Vagina (tissue), 2 donors: ENCODE measurements at places on chromosomes 4 and X.

- DNase-seq = no peak
Measured at GRCh38 chrX:107552930-107553329, 75.4 kb upstream of the PRPS1 start.

- DNase-seq = no peak
Measured at GRCh38 chrX:110519906-110520452, 161.3 kb downstream of the RTL9 start.

DNA sequence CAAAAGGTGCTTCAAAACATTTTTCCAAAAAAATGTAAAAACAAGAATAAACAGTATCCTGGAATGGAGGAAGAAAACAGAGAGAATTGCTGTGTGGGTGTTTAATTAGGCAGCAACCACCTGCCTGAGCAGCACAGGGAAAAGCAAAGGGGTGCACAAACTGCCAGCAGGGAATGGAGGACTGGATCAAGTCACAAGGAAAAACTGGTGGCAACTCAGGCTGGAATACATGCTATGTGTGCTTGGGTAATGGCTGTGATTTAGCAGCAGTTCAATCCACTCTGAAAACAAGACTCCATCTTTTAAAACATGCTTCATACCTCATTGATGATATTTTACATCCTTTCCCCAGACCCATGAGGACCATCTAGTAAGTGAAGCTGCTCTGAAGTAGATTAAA, 179.5 kb downstream of the HS6ST2 start:
- no peak for DNase-seq

DNA sequence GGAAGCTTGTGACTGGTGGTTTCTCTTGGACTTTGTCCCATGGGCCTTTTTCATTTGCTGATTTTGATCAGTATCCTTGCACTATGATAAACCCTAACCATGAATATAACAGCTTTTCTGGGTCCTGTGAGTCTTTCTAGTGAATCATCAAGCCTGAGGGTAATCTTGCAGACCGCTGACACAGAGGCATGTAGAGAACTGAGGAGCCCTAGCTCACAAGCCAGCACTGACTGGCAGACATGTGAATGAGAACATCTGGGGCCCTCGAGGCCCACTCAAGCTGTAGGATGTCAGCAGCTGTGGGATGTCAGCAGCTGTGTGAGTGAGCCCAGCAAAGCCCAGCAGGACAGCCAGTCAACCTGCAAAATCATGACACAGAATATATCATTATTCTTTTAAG, 36.7 kb downstream of the HMGB3 start:
- DNase-seq = no peak

GRCh38 chrX:12970691-12971202, 4.2 kb upstream of the TMSB4X start:
- DNase-seq = no peak

GRCh38 chr4:39698424-39699009, 581 bp downstream of the UBE2K start:
- DNase-seq = no peak

DNA sequence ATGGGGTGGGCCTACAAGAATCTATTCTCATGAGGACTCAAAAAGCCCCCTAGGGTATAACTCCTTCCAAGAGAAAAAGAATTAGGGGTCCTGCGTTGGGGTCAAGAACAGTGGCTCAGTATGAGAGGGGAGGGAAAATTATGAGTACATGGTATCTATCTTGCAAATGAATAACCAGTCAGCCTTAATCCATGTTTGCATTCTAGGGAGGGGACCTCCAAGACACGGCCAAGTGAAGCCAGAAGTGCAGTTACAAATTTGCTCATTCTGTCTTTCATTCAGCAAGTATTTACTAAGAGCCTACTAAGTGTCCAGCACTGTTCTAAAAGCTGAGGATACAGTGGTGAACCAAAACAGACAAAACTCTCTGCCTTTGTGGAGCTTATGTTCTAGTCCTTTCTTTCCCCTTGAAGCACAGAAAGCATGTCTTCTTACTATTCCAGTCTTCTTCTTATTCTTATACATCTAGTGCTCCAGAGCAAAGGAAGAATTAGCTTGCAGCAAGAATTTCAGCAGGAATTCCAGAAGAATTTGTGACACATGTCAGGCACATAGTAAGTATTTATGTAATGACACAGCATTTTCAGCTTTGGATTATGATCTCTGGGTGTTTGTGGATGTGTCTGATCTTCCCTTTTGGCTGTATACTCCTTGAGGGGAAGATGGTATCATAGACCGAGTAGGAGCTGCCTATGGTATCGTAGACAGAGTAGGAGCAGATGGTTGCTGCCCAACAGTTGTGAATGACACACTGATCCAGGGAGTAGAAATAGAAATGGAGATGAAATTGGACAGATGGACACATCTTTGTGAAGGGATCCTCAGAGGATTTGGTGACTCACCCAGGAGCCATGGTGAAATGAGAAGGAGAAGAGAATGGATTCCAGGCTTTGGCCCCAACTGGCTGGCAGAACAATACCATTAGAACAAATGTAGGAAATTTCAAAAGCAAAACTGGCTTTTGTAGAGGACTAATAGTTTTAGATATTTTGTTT, 75.9 kb downstream of the COQ2 start:
- peak; percentile 20 for DNase-seq

- DNase-seq = no peak
Measured at GRCh38 chrX:14712096-14712495, 160.8 kb downstream of the FANCB start.

DNA sequence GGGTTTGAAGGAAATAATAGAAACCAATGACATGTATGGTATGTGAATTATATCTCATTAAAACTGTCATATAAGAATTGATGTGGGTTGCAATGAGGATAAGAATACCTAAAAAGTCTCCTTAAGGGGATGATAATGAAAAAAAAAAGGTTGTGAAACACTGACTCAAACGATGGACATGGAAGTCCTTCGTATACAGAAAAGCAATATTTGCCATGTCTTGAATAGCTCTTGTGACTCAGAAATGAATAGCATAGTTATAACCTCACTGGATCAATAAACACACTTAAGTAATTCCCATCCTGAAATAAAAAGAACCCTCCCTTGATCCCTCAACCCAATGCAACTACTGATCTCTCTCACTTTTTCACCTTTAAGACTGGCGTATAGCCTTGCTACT, 89.7 kb downstream of the OPHN1 start:
- no peak for DNase-seq

- no peak for DNase-seq
Measured at GRCh38 chr4:184898793-184899192, 73.0 kb upstream of the ACSL1 start.

DNA sequence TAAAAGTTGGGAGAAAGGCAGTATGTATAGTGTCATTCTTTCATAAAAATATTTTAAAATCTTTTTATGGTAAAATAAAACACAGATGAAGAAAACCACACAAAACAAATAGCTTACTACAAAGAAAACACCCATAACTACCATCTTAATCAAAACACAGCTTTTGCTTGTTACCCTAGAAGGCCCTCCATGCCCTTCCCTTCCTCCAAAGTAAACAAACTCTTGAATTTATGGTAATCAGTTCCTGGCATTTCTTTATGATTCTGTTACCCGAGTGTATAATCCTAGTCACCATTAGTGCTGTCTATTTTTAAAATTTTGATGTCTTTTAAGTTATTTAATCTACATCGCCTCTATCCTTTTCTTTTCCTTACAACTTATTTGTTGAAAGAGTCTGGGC, 170.9 kb downstream of the APBB2 start:
- DNase-seq = no peak

- no peak for DNase-seq
Measured at GRCh38 chr4:38889143-38889542, 21.5 kb downstream of the FAM114A1 start.

DNA sequence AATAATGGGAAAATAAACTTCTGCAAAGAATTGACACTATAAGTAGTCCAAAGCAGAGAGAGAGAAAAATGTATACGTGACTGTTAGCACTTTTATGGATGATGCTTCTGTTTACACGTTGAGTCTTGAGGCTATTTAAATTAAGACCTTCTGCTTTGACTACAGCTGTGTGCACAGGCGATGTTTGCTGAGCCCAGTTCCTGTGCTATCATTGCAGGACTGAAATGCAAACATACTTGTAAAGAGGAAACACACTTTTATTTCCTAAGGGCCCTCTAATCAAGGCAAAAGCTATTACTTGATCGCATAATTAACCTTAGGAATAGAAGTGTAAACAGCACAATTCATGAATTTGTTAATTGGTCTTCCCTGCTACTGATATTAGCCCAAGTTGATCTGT, 226.9 kb downstream of the FBXW7 start:
- no peak for DNase-seq

DNA sequence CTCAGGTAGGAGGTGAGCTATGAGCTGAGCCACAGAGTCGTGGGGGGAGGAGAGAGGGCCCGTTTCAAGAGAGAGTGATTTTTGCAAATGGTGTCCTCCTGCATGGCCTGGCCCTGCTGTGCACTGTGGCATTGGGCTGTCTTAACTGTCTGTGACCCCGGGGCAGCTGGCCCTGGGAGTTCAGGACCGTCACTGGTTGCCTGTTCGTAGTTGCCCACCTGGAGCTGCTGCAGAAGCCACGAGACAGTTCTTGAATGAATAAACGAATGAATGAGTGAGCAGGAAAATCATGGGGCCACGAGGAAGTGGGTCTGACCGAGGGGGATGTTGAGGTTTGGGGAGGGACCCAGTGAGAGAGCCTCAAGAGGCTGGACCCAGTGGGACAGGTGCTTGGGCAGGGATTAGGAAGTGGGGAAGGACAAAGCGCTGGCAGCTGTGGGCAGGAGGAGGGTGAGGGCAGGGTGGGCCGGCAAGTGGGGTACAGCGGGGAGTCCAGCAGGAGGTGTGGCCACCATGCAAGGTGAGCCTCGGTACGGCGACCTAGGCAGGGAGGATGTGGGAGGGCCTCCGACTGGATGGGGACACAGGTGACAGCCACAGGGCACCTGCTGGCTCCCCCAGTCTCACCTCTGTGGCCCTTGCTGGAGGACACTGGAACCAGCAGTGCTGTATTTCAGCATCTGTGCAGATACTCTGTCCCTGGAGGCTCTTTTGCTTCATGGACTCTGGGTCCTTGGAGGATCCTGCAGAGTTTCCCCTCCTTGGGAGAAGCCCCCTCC, 10.2 kb downstream of the RGS12 start:
- DNase-seq = no peak

DNA sequence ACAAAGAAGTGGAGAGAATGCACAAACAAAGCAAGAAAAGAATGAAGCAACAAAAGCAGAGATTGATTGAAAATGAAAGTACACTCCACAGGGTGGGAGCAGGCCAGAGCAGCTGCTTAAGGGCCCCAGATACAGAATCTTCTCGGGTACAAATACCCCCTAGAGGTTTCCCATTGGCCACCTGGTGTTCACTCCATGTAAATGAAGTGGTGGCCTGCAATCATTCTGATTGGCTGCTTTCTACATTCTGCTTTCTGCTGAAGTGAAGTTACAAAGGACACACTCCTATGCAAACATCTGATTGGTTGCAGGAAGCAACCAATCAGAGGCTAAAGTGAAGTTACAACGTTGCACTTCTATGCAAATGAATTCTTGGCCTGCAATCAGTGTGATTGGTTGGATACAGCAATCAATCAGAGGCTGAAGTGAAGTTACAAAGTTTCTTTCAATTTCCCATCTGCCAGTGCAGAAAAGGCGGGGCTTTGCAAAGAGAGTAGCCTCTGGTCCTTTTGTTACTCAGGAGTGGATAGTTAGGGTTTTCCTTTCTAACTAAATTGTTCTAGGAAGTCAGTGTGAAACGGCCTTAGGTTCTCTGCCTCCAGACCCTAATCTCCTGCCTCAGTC, 19.0 kb upstream of the GPC4 start:
- no peak for DNase-seq

- DNase-seq = no peak
Measured at GRCh38 chrX:41259516-41259915, 74.4 kb upstream of the DDX3X start.

DNA sequence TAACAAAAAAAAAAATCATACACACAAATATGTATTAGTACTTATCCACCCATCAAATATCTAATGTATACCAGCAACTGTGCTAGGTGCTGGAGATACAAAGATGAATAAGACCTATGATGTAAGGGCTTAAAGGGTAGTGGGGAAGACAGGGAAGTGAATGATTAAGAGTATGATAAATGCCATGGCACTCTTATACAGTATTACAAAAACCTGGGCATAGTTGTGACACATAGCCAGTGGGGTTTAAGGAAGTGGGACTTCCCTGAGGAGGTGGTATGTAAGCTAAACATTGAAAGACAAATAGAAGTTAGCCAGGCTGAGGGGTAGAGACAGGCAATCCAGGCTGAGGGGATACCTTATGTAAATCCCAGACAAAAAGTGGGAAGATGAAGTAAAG, 23.5 kb downstream of the CHM start:
- DNase-seq = no peak

GRCh38 chrX:66632473-66632872, 6.4 kb downstream of the EDA2R start:
- no peak for DNase-seq

DNA sequence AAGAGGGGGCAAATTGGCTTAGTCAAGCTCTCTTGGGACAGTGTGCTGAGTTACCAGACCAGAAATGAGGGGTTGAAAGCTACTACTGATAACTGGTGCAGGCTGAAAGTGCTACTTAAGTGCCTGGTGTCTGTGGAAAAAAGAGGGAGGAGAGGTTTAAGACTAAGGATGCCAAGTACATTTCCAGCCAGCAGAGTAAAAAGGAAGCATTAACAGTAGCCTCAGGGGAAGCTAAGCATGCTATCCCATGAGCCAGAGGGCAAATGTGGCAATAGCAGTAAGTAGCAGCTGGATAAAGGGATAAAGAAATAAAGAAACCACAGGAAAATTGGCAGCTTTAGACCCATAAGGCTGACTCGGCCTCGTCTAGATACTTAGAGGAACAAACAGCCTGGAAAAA, 196.3 kb upstream of the MAB21L2 start:
- DNase-seq = no peak

GRCh38 chr4:186999686-187000085, 276.0 kb upstream of the FAT1 start:
- DNase-seq = no peak

GRCh38 chr4:31146366-31146765, 426.2 kb downstream of the PCDH7 start:
- DNase-seq = no peak

GRCh38 chr4:5931526-5931925, 38.6 kb upstream of the CRMP1 start:
- no peak for DNase-seq

GRCh38 chr4:54371173-54371572, 142.1 kb downstream of the PDGFRA start:
- no peak for DNase-seq

- DNase-seq = no peak
Measured at GRCh38 chrX:10598540-10598939, 21.8 kb downstream of the MID1 start.

GRCh38 chrX:25166145-25166544, 150.4 kb upstream of the ARX start:
- no peak for DNase-seq

- DNase-seq = no peak
Measured at GRCh38 chr4:84579403-84579776, 3.5 kb upstream of the CDS1 start.

DNA sequence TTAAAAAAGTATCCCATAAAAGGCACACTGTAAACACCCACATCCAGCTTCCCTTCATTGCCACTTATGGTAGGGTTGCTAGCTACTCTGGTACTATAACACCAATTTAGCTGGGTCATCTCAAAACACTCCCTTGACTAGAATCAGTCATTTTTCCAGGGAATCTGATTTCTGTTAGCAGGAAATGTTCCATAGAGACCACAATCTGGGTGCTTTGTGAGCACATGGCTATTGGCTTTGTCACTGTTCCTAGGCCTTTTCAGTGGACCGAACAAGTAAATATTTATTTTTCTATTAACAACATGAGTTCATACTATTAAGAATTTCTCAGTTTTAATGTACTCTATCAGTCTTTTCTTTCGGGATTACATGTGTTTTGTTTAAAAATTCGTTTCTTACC, 404.7 kb upstream of the GNPDA2 start:
- no peak for DNase-seq
